ENCODE measurements at places on chromosomes 3 and 15.

- no peak for DNase-seq
These were observed 114.1 kb downstream of the ZNF609 start for GRCh38 chr15:64574301-64575017.

DNA sequence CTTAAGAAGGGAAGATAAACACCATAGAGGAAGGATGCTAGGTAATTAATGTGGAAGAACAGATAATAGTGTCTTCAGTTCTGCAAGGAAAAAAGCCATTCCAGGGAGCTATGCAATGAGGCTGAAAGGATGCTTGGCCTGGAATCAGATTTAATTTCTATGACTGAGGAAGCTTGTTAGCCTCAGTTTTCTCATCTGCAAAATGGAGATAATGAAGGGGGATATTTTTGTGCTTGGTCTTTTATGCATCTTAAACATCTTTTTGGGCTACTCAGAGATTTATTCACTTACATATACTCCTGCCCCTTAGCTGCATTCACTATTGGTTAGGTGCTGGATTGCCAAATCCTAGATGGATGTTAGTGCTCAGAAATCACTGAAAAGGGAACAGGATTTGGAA, 16.7 kb downstream of the DNAJB11 start:
- DNase-seq, result no peak

GRCh38 chr15:65580287-65580686, 30.6 kb downstream of the INTS14 start:
- no peak for DNase-seq

- no peak for DNase-seq
These were observed 17.8 kb upstream of the SEC62 start for GRCh38 chr3:169948559-169949448.

GRCh38 chr15:64067564-64068030, 21.3 kb upstream of the DAPK2 start:
- DNase-seq, result peak; percentile 83

GRCh38 chr15:92366381-92366780, 27.3 kb upstream of the ST8SIA2 start:
- DNase-seq, result no peak

DNA sequence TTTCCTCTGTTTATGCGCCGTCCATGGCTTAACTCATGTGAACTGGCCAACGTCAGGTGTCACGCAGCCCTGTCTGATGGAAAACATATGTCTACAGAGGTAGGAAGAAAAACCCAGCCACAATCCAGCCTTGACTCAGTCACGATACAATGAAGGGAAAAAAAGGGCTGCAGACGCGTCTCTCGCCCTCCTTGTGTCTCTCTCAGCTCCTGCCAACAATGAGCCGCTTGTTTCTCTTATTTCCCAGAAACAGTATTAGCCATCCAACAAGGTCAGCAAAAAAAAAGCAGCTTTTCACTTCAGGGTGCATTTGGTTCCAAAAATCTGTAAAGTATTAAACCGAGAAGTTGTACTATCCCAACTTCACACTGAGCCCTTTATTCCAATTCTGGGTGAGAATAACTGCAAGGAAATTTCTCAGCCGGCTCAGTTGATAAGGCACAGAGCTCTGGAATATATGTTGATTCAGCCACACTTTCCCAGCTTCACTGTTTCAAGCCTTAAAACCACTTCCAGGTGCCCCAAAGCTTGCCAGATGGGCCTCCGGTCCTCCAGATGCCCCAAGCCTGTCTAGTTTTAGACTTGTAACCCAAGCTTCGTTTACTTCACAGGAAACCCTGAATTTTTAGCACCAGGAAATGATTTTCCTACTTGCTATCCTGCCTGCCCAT, 79.4 kb downstream of the TM4SF4 start:
- DNase-seq, result no peak

GRCh38 chr3:101936419-101937356, 87.4 kb downstream of the NFKBIZ start:
- DNase-seq, result no peak

DNA sequence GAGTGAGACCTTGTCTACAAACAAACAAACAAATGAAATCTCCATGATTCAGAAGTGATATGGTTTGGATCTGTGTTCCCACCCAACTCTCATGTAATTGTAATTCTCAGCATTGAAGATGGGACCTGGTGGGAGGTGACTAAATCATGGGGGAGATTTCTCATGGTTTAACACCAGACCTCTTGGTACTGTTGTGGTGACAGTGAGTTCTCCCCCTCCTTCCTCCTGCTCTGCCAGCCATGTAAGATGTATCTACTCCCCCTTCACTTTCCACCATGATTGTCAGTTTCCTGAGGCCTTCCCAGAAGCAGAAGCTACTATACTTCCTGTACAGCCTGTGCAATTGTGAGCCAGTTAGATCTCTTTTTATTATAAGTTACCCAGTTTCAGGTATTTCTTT, 438.4 kb upstream of the THBS1 start:
- no peak for DNase-seq

DNA sequence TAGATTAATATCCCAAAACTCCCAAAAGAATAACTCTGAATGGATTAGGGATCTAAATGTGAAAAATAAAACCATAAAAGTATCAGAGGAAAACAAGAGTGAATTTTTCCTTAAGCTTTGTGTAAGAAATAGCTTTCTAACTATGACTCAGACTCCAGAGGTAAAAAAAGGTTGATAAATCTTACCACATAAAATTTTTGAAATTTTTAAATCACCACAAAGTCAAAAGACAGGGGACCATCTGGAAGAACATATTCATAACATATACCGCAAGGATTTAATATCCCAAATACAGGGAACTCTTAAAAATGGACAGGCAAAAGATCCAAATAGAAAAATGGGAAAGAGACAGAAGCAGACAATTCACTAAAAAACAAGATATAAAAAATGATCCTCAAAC, 145.0 kb downstream of the ARNT2 start:
- DNase-seq, result no peak

DNA sequence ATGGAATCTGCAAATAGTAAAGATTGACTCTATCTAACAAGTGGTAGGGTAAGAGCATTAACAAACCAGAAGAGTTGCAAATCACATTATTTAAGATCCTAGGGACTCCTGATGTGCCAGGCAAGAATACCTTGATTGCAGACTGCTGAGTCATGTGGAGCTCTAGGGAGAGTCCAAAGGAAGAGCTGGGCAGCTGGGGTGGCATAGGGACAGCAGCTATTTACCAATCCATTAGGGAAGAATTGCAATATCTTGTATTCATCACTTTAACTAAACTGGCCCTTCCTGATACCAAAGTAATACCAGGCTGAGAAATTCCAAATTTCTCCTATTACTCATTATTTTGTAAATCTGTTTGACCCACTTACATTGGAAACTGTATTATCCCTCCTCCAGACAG, 52.2 kb upstream of the ACP3 start:
- no peak for DNase-seq

- no peak for DNase-seq
These were observed 194.9 kb downstream of the ROBO1 start for GRCh38 chr3:79572930-79573329.

- DNase-seq, result no peak
These were observed 34.5 kb downstream of the DAPK2 start for GRCh38 chr15:64011736-64012135.

DNA sequence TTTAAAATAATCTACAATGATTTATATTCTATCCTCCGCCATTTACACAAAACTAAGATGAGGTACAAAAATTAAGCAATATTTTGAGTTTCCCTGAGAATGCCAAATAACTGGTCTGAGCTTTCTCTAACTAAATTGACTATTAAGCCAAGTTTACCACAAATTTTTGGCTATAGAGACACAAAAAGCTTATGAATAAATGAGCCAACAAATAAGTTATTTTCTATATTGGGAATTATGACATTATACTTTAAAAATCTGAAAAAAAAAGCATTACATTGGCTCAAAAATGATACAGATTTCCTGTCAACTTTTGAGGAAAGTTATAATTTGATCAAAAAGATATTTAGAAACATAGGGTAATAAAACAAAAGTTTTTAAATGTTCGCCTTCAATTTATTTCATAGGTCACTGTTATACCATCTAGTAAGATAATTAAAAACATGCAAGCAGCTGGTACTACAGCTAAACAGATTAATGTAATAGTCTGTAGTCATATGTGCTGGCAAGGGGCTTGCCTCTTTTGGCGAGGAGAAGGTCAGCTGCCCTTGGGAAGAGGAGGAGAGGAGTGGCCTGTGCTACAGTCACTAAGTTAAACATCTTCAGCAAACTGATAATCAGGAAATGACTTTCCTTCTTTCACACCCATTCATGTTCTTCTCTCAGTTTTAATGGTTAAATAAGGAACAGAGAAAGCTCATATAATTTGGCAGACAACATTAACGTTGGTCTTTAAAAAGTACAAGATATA, 318.5 kb downstream of the TBC1D5 start:
- no peak for DNase-seq

- no peak for DNase-seq
These were observed 33.4 kb upstream of the BNIP2 start for GRCh38 chr15:59722476-59722875.

DNA sequence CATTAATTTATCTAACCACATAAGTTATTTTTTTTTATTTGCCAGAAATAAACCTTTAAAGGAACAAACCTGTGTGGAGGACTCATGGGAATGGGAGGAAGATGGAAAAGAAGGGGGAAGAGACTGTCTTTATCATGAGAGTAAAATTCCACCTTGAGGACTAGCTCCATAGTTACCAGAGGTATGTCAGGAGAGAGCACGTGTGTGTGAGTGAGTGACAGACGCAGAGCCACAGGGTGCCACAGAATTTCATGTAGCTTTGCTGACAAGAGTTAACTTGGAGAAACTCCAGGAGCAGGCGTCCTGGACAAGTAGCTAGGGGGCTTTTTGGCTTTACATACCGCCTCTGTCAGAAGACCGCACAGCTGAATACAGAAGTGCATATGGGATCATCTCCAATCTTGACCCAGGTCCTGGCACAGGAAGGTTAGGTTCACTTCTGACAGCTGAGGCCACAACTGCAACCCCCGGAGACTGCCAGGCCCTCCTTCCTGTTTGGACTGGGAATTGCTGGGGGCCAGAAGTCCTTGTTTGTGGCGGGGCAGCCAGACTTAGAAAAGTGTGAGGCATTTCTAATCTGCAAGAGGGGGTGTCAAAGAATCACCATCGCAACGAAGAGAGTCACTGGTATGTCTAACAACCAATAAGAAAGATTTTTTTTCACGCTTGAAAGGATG, 197.8 kb upstream of the TPM1 start:
- no peak for DNase-seq

- no peak for DNase-seq
These were observed 122.6 kb downstream of the AQP9 start for GRCh38 chr15:58260725-58261267.

DNA sequence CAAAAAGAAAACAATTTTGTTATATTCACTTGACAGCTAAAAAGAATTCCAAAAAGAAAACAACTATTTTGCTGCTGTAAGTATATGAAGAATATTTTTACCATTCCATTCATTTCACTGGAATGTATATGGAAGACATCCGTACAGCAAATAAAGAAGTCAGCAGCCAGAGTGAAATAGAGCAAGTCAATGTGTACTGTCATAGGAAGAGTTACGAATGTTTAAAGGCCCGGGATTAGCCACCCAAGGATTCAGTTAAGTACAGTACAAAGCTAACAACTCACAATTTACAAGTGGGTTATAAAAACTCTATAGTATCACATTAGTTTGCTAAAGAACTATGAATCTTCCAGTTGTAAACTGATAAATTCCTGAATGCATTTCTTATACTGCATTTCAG, 14.4 kb upstream of the XXYLT1 start:
- DNase-seq, result no peak

GRCh38 chr3:16928386-16929132, 43.8 kb downstream of the PLCL2 start:
- DNase-seq, result no peak

- DNase-seq, result no peak
These were observed 544 bp upstream of the MYO1E start for GRCh38 chr15:59373215-59373614.

Measured in ecto neural progenitor cell (in vitro differentiated cells).